ENCODE measurements at places on chromosomes 5 and 9.
A peak's percentile ranks its signal among the peaks of the same experiment; 100 is the strongest.

DNA sequence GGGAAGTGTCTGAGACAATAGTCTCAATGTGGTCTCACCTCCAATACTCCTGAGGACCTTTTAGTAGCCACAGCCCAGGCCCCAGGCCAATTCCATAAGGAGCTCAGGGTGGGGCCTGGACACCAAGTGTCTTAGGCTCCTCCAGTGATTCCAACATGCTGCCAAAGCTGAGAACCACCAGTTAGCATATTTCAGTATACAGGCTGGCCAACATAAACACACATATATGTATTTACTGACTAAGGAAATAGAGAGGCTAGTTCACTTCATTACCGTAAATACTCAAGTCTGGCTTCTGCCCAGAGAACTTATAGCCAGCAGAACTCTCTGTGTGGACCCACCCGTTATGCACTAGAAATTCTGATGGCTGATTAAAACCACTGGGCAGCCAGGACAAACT, 24.1 kb downstream of the S1PR3 start:
- peaks cover 9% of the 10 kb centered on the region for H3K27me3 ChIP-seq
- H3K4me1 ChIP-seq: no peaks in the 10 kb centered on the region
- no peak overlapping the region for H3K27ac ChIP-seq

DNA sequence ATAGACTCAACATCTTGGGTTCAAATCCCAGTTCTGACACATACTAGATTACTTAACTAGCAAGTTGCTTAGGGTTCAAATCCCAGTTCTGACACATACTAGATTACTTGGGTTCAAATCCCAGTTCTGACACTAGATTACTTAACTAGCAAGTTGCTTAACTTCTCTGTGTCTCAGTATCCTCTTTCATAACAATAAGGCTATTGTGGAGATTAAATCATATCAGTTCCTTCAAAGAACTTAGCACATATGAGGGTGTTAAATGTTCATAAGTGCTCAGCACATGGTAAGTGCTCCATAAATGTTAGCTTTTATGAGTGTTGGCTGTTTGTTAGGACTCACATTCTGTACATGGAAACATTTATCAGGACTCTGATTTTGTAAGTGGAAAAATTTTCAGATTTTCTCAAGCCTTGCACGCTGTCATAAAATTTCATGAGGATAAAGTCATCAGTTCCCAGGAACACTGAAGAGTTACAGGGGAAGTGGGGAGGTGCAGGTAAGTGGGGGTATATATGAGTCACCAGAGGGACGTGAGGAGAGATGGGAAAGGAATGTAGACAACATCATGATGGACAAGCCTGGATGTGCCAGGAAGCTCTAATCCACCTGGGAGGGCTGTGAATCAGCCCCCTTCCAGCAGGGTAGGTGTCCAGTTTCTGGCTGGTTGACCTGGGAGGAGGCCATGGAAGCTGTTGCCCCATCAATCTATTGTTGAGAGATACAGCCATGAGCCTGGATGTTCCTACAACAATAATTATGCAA, 532.2 kb upstream of the WWC1 start:
- no peak overlapping the region for H3K4me3 ChIP-seq
- DNase-seq: no peak
- H3K36me3 ChIP-seq: no peaks in the 10 kb centered on the region

- no peak overlapping the region for H3K27ac ChIP-seq
- H3K36me3 ChIP-seq: peaks cover 3% of the 10 kb centered on the region
Observed at GRCh38 chr5:14851999-14852526, 19.5 kb downstream of the ANKH start.

DNA sequence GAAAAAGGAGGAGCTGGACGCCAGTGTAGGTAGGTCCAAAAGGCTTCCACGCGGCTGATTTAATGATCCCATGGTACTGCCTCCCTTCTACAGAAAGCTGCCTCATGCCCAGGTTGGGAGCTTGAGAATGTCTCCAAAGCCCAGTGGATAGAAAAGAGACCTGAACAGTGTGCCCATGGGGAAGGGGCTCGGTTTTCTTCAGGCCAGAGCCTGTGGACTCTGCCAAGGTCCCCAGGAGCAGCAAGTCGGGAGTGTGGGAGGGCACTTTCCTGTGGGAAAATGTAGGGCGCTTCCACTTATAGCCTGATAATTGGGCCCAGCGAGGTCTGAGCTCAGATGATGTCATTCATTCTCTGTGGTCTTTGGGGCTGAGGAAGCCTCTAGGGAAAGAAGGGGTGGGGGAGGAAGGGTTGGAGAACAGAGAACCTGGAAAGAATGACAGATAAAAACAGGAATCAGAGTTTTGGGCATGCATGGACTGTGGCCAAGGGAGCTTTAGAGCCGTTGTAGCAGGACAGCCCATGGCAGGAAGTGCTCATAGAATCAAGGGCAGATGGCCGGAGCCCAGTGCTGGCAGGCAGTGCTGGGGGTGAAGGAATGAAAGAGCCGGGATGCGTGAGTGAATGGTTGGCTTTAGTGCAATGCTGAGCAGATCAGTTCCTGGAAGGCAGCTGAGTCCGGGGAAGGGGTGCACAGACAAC, 42.5 kb upstream of the SH3PXD2B start:
- DNase-seq: peak; percentile 2
- H3K36me3 ChIP-seq: no peaks in the 10 kb centered on the region
- no peak overlapping the region for H3K4me3 ChIP-seq
- H3K27me3 ChIP-seq: peaks cover 13% of the 10 kb centered on the region

- H3K36me3 ChIP-seq: no peaks in the 10 kb centered on the region
- peak overlapping the region; percentile 30 for H3K4me3 ChIP-seq
- no peaks in the 10 kb centered on the region for H3K27me3 ChIP-seq
- peaks cover 21% of the 10 kb centered on the region for H3K4me1 ChIP-seq
- DNase-seq: peak; percentile 67
Observed at GRCh38 chr9:19161257-19162025, 34.1 kb upstream of the PLIN2 start.

DNA sequence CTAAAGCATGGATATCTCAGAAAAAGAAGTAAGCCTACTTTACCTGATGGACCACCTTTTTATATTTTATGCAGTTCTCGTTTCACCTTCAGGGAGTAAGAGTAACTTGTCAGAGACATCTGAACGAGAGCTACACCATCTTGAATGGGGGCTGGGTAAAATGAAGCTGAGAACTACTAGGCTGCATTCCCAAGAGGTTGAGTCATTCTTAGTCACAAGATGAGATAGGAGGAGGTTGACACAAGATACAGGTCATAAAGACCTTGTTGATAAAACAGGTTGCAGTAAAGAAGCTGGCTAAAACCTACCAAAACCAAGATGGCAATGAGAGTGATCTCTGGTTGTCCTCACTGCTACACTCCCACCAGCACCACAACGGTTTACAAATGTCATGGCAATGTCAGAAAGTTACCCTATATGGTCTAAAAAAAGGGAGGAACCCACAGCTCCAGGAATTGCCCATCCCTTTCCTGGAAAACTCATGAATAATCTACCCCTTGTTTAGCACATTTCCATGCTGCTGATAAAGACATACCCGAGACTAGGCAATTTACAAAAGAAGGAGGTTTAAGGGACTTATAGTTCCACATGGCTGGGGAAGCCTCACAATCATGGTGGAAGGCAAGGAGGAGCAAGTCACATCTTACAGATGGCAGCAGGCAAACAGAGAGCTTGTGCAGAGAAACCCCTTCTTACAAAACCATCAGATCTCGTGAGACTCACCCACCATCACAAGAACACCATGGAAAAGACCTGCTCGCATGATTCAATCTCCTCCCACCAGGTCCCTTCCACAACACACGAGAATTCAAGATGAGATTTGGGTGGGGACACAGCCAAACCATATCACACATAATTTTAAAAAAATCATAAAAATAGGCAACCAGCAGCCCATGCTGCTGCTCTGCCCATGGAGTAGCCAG, 62.5 kb downstream of the GIN1 start:
- H3K4me1 ChIP-seq: peaks cover 6% of the 10 kb centered on the region
- no peak for DNase-seq
- H3K27ac ChIP-seq: no peak overlapping the region
- no peaks in the 10 kb centered on the region for H3K36me3 ChIP-seq
- no peaks in the 10 kb centered on the region for H3K27me3 ChIP-seq

DNA sequence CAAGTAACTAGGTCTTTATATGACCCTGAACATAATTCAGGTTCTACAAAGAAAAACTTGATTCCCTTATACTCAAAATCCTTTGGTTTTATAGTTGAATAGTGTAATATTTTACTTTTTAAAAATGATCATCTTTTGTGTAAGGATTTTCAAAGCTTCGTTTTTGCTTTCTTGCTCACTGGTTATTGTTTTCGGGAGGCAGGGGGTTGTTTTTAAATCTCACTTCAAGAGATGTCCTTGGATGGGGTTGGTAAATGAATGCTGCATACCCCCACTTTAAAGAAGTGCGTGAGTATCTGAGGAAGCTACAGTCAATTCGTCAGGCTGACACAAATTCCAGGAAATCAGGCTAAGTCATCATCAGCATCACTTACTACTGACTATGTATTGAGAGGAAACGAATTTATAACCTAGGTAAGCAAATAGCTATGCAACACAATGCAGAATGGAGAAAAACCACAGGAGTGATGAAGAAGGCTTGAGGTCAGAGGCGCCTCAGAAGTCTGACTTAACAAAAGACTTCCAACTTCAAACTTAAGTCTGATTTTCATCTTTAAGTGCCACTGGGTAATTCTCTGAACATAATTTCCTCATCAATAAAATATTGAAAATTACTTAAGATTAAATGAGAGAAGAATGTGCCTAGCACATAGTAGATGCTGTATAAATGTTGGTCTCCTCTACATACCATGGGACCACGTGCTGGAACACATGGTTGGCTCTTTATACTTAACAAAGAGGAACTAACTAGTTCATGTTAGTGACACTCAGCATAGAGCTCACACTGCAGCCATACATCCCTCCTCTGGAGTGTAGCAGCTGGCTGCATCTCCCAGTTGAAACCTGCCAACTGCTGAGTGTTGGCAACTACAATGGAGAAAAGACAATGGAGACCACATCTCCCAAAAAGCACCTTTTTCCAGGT, 106.0 kb upstream of the KIF2A start:
- peaks cover 16% of the 10 kb centered on the region for H3K27me3 ChIP-seq
- peak; percentile 22 for DNase-seq
- peak overlapping the region; percentile 47 for H3K27ac ChIP-seq
- peaks cover 25% of the 10 kb centered on the region for H3K4me1 ChIP-seq
- no peak overlapping the region for H3K4me3 ChIP-seq
- H3K36me3 ChIP-seq: no peaks in the 10 kb centered on the region

DNA sequence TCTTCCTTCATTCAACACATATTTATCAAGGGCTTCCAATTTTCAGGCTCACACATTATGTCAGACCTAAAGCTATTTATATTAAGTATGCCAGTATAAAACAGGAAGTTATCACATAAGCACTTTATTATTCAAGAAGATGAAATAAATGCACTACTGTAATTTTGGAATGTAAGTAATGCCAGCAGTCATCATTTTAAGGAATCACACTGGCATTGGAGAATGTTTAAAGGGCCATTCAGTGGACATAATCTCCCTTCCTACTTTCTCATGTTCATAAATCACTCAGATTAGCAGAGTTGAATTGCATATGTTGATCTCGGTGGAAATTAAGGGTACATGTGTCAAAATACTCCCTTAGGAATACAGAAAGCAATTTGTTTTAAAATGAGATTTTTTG, 164.4 kb downstream of the GIN1 start:
- DNase-seq: no peak
- H3K27ac ChIP-seq: no peak overlapping the region
- peaks cover 2% of the 10 kb centered on the region for H3K4me1 ChIP-seq
- no peak overlapping the region for H3K4me3 ChIP-seq
- H3K36me3 ChIP-seq: peaks cover 13% of the 10 kb centered on the region

DNA sequence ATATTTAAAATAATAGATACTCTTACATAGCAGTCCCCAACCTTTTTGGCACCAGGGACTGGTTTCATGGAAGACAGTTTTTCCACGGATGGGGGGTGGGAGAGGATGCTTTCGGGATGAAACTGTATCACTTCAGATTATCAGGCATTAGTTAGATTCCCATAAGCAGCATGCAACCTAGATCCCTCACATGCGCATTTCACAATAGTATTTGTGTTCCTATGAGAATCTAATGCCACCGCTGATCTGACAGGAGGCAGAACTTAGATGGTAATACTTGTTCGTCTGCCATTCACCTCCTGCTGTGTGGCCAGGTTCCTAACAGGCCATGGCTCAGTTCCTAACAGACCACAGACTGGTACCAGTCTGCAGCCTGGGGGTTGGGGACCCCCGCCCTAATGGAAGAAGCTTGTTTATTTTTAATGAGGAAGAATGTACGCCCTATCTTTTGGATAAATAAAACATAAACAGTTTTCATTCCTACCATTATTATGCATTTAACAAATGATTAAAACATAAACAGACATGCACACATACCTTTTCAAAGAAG, 187.7 kb downstream of the ZSWIM6 start:
- H3K4me3 ChIP-seq: no peak overlapping the region
- DNase-seq: no peak
- no peaks in the 10 kb centered on the region for H3K4me1 ChIP-seq

GRCh38 chr9:133621725-133622267, 12.6 kb upstream of the FAM163B start:
- no peak for DNase-seq
- no peak overlapping the region for H3K27ac ChIP-seq
- no peak overlapping the region for H3K4me3 ChIP-seq

- H3K27me3 ChIP-seq: peaks cover 10% of the 10 kb centered on the region
- H3K36me3 ChIP-seq: no peaks in the 10 kb centered on the region
- H3K4me1 ChIP-seq: peaks cover 32% of the 10 kb centered on the region
- DNase-seq: no peak
- H3K4me3 ChIP-seq: no peak overlapping the region
Observed at GRCh38 chr5:95761771-95762651, 30.9 kb downstream of the RHOBTB3 start.

- H3K4me1 ChIP-seq: peaks cover 4% of the 10 kb centered on the region
- no peak overlapping the region for H3K4me3 ChIP-seq
- no peak overlapping the region for H3K27ac ChIP-seq
- DNase-seq: no peak
- peaks cover 2% of the 10 kb centered on the region for H3K27me3 ChIP-seq
Observed at GRCh38 chr9:105046907-105047741, 119.2 kb upstream of the ABCA1 start.

DNA sequence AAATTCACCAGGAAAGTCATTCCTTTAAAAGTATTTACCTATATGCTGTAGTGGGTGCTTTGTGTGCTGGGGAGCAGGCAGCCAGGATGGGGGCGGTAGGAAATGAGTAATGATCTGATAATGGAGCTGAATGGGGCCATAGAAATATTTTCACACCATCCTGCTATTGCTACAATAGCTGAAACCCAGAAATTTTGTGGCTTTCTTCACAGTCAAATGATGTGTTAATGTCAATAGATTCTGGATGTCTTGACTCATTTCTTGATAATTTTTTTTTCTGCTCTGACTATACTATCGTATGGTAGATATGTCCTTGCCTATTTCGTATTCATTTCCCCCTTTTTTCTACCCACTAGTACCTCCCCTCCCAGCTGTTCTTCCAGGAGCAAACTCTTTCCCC, 59.5 kb downstream of the RORB start:
- H3K4me1 ChIP-seq: peaks cover 3% of the 10 kb centered on the region
- no peak for DNase-seq
- H3K4me3 ChIP-seq: no peak overlapping the region
- H3K36me3 ChIP-seq: no peaks in the 10 kb centered on the region
- H3K27me3 ChIP-seq: peaks cover 6% of the 10 kb centered on the region

- H3K4me1 ChIP-seq: no peaks in the 10 kb centered on the region
- no peak overlapping the region for H3K27ac ChIP-seq
- no peak for DNase-seq
- no peak overlapping the region for H3K4me3 ChIP-seq
Observed at GRCh38 chr9:89866701-89867100, 261.9 kb downstream of the GADD45G start.

All from activated CD4-positive, alpha-beta memory T cell treated with anti-CD3 and anti-CD28 coated beads, Interleukin-2, amount 10 ng/mL, durations not matched to agents 7 days and 5 days (primary cell).